ENCODE measurements at places on chromosomes 1 and 21.

DNA sequence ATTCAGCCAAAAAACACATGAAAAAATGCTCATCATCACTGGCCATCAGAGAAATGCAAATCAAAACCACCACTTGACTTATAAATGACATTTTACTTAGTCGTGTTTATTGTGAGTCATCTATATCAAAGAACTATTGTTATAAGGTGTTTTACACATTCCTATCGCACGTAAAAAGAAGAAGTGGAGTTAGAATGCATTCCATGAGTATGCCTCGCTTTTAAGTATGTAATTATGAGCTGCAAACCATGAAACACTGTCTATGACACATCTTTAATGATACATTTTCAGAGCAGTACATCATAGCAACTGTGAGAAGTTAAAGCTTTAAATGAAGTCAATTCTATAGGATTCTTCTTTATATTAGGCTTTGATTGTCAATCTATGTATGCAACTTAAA is 614.3 kb upstream of the ADAMTS5 start:
- no peak for DNase-seq

DNA sequence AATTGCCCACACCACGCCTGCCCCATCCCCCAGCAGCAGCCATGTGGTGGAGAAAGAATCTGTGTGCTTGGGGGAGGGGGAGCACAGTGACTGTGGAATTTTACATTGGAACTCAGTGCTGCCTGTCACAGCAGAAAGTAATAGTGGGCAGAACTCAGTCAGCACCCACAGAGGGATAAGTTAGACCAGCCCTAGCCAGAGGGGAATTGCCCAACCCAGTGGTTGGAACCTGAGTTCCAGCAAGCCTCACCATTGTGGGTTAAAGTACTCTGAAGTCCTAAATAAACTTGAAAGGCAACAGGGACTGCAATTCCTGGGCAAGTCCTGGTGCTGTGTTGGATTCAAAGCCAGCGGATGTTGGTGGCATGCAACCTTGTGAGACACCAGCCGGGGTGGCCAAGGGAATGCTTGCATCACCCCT is 88.8 kb downstream of the MRPL39 start:
- no peak for DNase-seq

- no peak for DNase-seq
Measured at GRCh38 chr1:56572334-56573050, 6.9 kb downstream of the PLPP3 start.

- DNase-seq: peak; percentile 58
Measured at GRCh38 chr1:202599669-202600431, 110.4 kb downstream of the SYT2 start.

DNA sequence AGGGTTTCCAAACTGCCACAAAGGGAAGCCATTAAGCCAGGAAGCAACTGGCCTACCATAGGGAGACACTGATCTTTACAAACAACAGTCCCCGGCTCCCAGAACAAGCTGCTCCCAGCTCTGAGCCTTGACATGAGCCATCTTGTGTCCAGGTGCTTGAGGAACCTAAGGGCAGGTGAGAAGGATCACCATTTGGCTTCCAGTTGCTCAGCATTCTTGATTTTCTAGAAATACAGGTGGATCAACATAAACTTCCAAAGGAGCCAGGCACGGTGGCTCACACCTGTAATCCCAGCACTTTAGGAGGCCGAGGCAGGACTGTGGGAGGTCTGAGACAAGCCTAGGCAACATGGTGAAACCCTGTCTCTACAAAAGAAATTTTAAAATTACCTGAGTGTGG is 21.6 kb downstream of the ZBTB17 start:
- no peak for DNase-seq

DNA sequence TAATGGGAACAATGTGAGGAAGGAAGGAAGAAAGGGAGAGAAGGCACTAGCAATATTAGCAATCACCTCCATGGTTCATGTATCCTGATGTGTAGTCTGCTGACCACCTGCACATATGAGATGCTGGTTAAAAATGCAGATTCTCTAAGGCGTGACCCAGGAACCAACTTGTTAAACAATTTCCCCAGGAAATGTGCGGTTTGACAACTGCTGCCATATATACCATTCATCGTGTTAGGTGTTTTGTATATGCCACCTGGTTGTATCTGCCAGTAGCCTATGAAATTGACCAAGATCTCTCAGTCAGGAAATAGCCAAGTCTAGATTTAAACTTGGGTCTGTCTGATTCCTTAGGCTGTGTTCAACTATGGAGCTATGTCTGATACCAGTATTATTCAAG is 4.1 kb downstream of the SEMA4A start:
- DNase-seq: no peak

GRCh38 chr1:93021539-93022134 is 57.4 kb upstream of the MTF2 start:
- DNase-seq: peak; percentile 33

GRCh38 chr21:42397746-42398394 is 2.0 kb upstream of the TMPRSS3 start:
- DNase-seq: no peak

DNA sequence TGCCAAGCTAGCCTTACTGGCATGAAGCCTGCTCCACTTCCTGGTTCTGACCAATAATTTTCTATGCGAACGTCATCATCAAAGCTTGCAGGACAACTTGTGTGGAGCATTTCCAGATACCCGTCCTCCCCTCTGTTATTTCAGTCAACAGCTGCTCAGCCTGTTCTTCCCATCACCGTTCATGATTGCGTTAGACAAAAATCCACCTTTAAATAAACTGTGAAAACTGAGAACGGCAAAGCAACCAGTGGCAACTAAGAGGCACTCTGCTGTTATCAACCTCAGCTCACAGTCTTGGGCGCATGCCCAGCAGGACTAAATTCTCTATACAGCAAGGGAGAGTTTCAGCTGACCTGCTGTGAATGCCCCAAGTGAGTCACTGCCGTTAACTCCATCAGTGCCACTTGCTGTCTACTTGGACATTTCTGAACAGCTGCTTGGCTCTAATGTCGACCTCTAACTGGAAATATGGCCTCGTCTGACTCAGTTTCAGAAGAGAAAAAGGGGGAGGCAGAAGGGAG is 207.4 kb upstream of the RUNX1 start:
- DNase-seq: no peak

- no peak for DNase-seq
Measured at GRCh38 chr1:175552306-175552705, 191.1 kb downstream of the TNR start.

DNA sequence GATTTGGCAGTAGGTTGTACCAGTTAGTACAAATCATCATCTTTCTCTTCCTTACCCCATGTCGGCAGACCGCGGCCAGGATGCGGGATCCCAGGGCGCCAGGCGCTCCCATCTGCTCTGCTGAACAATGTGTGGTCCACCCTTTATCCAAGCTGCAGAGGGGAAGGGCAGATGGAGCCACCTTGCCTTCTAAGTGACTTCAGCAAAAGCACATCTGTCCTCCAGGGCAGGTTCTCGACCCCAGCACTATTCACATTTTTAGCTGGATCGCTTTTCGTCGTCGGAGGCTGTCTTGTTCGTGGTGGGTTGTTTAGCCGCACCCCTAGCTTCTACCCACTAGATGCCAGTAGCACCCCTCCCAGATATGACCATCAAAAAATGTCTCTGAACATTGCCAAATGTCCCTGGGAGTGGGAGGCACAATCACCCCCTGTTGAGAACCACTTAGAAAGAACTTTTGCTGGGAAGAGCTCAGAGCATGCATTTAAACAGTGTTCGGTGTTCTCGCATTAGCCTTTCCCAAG is 58.1 kb upstream of the SIM2 start:
- no peak for DNase-seq

GRCh38 chr1:158334526-158335212 is 3.3 kb upstream of the CD1B start:
- no peak for DNase-seq

- no peak for DNase-seq
Measured at GRCh38 chr1:99763956-99764355, 2.5 kb downstream of the FRRS1 start.

DNA sequence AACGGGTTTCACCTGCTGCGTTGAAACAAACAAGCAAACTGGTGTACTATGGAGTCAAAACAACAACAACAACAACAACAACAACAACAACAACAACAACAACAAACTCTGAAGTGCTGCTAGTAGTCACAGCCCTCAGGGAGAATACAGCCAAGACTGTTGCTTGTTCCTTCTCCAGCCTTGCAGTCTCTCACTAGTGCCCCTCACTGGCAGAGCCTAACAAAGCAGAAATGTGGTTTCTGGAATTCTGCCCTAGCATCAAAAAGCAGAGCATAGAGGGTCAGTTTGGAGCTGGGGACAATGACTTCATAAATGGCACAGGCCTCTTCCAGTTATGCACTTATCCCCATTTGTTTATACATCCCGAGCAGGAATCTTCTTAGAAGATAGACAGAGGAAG is 187.4 kb downstream of the KCNK2 start:
- DNase-seq: no peak

DNA sequence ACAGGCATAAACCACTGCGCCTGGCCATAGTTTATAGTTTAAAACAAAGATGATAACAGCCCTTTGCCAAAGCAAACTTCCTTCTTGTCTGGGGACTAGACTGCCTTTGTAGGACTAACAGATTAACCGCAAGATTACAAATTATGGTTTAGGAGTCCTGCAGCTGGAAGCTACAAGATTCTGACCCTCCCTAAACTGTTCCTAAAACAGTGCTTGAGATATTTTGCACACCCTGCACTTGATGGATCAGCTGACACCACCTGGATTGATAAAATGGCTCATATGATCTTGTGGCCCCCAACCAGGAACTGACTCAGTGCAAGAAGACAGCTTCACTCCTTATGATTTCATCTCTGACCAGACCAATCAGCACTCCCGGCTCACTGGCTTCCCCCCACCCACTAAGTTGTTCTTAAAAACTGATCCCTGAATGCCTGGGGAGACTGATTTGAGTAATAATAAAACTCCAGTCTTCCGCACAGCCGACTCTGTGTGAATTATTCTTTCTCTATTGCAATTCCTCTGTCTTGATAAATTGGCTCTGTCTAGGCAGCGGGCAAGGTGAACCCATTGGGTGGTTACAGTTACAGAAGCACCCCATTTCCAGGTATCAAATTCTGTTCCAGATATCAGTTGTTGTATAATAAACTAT is 13.8 kb upstream of the RNF11 start:
- DNase-seq: no peak

DNA sequence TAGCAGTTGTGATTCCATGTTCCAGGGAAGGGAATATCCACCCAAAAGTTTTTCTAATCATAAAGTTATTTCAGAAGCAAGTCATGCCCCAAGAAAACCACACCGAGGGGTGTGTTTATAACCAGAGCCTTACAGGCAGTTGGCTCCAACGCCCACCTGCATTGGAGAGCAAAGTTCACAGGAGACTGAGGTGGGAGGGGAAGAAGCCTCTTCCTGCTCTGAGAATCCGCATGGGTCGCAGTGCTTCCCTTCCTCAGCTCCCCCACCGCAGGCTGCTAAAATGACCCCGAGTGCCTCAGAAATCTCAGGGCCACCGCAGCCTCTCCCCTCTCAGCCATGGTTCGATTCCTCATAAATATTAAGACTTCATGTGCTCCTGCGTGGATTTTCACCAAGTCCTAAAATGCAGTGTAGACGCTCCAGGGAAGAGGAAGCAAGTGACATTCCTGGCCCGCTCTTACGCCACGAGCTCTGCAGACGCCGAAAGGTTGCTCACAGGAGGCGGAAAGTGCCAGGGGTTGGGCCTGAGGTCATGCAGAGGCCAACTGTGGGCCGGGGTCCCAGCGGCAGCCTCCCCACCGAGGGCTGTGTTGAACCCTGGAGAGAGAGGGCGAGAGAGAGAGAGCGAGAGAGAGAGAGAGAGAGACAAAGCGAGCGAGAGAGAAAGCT is 13.4 kb upstream of the SPSB1 start:
- no peak for DNase-seq

DNA sequence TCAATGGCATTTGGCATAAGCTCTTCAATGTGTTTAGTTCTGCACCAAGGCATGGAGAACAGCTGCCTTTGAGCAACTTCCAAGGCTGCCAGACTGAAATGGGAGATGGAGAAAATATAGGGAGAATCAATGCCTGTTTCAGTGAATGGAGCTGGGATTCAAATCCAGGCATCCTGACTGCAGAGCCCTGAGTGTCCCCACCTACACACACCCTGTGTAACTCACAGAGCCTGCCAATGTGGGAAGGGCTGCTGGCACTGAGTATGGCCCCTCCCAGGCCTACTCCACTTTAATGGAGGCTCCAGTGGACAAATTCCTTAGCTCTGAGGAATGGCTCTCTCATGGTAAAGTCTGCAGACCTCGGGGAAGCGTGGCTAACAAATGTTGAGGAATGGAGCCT is 145.6 kb upstream of the TNR start:
- no peak for DNase-seq

GRCh38 chr1:117826540-117827078 is 102.8 kb downstream of the GDAP2 start:
- DNase-seq: no peak

DNA sequence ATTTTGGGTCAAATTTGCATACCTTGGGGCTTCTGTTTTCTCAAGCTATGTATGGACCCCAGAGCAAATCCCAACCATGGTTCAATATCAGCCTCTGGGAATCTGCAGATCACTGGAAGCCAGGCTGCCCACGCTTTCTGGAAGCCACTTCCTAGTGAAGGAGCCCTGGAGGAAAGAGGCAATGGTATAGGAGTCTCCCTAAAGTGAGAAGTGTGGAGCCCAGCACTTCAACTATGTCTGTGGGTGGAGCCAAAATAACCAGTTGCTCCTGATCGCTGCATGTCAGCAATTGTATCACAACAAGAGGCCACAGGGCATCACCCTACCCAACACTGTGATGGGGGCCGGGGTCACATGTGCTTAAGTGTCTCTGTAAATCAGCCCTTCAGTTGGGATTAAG is 26.9 kb downstream of the ETS2 start:
- no peak for DNase-seq

GRCh38 chr1:218482683-218483082 is 137.5 kb downstream of the TGFB2 start:
- DNase-seq: no peak

DNA sequence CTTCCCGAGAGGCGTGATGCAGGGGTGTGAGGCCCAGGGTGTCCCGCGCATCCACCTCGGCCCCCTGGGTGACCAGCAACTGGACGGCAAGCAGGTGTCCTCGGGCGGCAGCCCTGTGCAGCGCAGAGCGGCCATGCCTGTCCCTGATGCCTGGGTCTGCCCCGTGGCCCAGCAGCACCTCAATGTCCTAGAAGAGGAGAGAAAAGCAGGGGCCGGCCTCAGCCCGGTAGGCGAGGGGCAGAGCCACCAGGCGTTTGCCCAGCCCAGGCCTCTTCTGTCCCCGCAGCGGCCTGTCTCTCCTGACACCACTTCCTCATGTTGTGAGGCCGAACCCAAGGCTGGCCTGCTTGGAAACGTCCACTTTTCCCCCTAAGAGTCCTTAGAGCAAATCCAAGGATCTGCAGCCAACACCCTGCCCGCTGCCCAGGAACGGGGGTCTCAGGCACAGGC is 1.7 kb downstream of the ANKRD65 start:
- no peak for DNase-seq

DNA sequence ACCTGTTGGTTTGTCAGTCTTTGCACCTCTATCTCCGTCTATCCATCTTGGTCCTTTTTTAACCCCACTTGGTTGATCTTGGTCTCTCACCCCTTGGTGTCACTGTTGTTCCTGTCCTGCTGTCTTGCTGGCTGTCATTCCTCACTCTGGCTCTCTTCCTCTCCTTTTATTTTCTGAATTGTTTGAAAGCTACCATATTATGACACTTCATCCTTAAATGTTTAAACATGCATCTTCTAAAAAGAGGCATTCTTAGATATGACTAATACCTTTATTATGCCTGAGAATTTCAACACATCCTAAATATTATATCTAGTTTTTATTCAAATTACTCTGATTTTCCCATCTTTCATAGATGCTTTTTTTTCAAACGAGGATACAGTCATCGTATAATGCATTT is 37.0 kb downstream of the BACH1 start:
- DNase-seq: no peak
